ENCODE measurements at places on chromosomes 7 and 10.

DNA sequence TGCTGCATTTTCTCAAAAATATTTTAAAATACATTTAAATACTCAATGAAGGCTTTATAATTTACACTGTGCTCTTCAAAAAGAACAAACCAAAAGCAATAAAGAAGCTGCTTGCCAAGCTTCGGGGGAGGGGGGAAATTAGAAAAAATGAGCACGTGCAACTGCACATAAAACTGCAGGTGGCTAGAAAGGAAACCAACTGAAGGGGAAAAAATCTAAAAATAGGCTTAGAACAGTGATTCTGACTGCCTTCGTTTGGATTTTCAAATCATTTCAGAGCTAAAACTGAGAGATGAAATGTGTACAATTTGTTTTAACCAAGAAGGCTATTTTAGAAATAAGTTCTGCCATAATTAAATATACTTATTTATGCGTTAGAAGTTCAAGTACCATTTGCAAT lies 61.4 kb downstream of the ABI1 start:
- no peak for DNase-seq

DNA sequence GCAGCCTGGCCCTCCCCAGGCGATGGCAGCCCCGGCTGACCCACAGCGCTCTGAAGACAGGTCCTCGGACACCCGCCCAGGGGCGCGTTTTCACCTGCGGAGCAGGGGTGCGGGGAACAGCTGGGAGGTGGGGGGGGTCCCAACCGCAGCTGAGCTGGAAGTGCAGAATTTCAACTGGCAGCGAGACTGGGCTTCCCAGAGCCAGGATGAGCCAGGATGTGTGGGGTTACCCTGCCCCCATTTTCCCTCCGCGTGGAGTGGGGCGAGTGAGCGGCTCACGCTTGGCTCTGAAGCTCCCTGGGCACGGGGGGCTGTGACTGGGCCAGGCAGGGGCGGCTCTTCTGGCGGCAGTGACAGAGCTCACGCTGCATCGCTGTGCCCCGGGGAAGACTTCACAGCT lies 70.2 kb downstream of the DNAJB6 start:
- no peak for DNase-seq

DNA sequence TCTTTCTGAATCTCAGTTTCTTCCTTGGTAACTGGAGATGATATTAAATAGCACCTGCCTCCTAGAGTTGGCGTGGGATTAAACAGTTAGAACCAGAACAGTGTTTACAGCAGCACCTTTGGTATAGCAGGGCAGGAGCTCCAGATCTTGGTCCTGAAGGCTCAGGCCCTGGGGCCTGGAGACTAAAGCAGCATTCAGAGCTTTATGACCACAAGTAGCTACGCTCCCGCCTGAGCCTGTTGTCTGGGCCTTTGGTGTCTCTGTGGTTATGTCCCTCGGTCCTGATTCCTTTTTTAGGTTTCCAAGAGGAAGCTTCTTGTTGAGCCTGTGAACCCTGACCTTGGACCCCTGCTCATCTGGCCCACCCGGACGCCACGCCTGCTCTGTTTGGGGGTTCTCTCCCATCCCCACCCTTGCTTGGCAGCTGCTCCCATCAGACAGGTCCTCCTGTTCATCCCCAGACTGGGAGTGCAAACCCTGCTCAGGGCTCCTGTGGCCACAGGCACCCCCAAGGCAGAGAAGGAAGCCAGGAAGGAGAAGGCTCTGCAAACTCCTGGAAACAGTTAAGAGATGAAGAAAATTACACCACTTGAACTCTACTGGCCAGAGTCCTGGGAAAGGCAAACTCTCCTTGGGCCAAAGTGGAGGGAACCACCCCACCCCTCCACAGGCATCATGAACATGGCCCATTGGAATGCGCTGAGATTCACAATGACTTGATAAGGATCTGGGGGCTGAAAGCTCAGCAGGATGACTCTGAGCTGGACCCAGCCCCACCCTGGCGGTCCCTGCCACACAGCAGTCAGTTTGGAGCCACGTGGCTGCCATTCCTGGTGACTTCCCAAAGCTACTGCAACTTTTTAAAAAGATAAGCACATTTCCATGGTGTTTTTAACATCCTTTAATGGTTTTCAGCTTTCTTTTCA lies 50.1 kb upstream of the TMEM72 start:
- peak; percentile 68 for DNase-seq

- DNase-seq = no peak
Measured at GRCh38 chr7:51138123-51139085, 178.2 kb downstream of the COBL start.

GRCh38 chr10:53023411-53023810 lies 250.8 kb upstream of the MBL2 start:
- DNase-seq = no peak

DNA sequence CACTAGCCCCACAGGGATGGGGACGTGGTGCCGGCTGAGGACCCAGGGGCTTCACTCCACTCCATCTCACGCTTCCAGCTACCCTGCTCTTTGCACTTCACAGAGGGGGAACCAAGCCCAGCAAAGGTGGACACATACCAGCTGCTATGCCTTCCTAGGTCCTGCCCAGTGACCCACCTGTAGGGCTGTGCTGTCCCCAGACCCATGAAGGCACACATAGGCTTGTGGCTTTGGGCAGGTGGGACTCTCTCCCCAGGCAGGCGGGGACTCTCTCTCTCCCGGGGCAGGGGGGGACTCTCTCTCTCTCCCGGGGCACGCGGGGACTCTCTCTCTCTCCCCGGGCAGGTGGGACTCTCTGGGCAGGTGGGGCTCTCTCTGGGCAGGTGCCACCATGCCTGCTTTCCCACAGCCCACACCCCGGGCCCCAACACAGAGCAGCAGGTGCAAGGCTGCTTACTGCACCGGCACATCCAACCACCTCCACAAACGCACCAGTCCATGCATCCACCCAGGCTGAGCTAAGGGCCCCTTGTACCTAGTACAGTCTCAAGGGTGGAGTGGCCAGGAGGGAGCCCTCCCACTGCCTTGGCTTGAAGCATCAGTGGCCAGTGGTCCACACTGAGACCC lies 13.8 kb upstream of the GPR146 start:
- DNase-seq = no peak

All from fibroblast of mammary gland (primary cell).